ENCODE measurements at places on chromosomes 1 and 21. TPM values are rescaled to one million over a fixed set of nuclear protein-coding genes. Genes with fewer than 3 reads are reported as not detected.

KRTAP12-2 gene
- total RNA-seq = not detected

ATP6V1G3 gene
- not detected for total RNA-seq

DNA sequence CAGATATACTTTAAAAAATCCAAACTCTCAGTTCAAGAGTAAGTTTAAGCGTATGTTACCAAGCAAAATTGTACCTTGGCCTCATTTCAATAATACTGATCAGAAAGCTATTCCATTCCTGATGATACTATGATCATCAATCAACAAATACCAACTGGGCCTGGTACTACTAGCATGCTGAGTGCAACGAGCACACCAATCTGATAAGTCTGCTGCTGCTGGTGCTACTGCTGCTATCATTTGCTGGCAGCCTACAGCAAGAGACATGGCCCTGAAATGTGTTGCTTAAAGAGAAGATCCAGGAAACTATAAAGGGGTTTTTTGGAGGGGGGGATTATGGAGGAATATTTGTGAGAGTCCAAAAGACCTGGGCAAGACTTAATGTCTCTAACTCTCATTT is 39.7 kb downstream of the NME7 start:
- no peak for DNase-seq

DNA sequence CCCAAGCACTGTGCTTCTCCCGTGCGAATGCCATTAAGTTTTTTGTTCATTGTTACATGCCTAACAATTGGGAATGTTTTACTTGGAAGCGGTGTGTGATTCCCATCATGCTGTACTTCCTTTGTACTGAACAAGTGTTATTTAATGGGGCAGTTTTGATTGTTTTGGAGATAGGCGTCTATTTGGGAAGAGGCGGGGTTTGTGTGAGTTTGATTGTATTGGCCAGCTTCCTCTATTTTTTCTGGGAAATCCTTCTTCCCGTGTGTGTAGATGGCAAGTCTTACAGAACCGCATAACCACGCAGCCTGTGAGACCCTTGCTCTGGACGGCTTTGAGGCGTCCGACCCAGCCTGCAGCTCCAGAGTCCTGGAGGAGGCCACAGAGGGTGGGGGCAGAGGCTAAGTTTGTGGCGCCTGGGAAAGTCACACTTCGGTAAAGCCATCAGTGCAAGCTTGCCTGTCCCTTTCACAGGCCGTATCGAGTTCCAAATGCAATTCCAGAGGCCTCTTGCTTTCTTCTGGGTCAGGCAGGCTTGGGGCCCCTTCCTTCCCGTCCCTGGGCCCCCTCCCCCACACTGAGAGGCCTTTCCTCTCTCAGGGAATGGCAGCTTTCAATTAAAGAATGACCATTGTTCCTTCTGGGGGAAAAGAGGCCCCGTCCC is 210.3 kb downstream of the TOMM20 start:
- no peak for DNase-seq

Measured in activated T-cell treated with anti-CD3 and anti-CD28 coated beads, Interleukin-2, amount 50 U/mL, for 72 hours (primary cell).